ENCODE measurements at places on chromosomes 3 and 15.

DNA sequence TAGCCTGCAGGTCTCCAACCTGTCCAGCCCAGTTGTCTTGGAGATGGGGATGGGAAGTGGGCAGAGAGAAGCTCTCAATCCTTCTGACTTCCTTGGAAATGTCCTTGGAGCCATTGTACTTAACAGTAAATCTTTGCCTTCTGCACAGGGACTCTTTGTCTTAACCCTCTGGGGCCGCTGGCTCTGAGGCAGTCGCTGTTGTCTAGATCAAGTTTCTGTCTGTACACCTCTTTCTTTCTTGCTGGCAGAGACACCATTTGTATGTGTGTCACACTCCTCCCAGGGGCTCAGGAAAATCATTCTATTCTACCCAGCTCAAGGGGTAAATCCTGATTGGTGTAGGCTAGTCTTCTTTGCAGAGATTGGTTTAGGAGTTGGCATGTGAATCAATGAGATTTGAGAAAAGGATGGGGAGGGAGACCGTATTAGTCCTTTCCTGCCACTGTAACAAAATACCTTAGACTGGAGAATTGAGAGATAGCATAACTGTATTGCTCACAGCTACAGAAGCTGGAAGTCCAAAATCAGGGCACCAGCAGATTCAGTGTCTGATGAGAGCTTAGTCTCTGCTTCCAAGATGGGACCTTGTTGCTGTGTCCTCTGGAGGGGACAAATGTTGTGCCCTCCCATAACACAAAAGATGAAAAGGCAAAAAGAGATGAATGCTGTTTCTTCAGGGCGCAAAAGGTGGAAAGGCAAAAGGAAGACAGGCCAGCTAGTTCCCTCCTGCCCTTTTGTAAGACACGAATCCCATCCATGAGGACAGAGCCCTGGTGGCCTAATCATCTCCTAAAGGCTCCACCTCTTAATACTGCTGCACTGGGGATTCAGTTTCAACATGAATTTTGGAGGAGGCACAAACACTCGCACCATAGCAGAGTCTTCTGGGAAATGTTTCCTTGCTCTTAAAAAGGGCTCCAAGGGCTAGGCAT lies 66.3 kb downstream of the PPCDC start:
- DNase-seq = no peak

- DNase-seq = no peak
Observed at GRCh38 chr3:13671482-13672233, 122.7 kb downstream of the FBLN2 start.

DNA sequence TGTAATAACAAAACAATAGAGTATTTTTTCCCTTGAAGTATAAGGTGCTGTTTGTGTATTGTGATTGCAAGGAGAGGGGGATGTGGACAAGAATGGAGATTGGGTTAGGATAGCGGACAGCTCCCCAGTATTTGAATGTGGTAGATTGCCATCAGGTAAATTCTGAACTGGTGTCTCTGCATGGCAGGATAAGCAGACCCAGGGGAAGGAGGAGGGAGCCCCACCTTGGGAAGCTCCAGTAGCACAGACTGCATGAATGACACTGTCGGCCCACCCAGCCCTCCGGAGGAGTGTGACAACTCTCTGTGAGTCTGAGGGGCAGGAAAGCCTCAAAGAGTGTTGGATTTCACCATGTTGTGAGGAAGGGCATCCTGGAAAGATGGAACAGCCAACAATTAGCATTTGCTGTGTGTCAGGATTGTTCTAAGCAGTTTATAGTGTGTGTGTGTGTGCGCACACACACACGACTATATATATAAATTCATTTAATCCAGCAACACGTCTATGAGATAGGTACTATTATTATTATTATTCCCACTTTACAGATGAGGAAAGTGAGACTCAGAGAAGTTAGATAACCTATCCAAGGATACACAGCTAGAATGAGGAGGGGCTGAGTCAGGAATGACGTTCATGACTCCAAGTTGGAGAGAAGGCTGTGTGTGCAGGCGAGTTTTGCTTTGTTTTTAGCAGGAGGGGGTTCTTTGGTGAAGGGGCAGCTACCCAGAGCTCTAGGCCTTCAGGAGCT lies 63.4 kb upstream of the LCTL start:
- no peak for DNase-seq

DNA sequence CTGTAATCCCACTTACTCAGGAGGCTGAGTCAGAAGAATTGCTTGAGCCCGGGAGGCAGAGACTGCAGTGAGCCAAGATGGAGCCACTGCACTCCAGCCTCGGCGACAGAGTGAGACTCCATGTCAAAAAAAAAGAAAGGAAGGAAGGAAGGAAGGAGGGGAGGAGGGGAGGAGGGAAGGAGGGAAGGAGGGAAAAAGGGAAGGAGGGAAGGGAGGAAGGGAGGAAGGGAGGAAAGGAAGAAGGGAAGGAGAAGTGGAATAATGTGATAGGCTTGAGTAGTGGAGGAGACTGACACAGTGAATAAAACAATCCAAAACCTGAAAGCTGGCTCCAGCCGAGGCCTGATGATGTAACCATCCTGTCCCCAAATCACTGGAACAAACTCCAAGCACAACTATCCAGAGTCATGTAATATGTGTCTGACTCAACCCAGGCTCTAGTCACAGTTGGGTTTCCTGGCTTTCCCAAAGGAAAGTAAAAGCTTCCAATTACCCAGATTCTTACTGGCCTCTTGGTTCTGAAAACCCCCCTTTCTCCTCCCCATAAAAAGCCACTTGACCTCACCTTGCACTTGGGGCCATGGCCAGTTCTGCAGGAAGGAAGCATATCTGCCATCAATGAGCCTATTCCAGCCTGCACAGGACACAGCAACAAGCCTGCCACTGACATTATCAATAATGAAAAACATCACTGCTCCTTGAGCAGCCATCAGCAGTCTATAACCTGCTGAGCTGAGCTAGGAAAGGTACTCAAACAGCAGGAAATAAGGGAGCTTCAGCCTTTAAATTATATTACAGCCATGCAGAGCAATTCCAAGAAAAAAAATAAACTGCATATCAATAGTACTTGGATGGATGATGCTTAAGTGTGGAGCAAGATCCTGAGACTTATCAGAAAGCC lies 48.3 kb downstream of the MB21D2 start:
- DNase-seq = no peak

DNA sequence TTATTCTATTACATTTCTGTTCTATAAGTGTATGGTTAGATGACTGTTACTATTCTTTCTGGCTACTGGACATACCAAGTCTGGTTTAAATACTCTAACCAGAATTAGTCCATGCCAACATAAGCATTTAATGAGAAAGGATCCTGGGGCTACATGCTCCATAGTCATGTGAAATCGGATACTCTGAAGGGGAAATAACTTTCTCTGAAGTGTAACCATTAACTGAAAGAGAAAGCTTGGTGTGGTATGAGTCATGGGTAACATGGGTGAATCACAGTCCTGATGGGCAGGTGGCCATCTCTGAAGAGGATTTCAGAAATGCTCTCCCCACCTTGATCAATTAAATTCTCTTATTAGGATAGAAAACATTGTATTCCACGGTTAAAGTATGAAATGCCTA lies 69.4 kb downstream of the FHIT start:
- DNase-seq = no peak

DNA sequence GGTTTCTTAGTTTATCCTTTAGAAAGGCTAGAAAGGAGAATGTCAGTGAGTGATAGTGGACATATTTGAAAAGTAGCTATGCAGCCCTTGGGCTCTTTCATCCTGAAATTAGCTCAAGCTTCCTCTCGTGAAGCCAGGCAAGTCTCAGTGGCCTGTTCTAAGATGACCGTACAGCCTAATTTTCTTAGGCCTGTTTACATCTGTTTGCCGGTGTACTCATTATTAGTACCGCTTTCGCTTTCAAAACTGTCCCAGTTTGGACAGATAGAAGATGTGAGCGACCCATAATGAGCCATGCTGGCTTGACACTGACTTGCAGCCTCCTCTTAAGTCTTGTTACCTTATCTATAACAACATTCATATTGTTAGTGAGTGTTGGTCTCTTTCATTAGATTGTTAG lies 5.7 kb upstream of the ARL14 start:
- DNase-seq = no peak

GRCh38 chr3:182971637-182972036 lies 8.7 kb downstream of the DCUN1D1 start:
- no peak for DNase-seq

DNA sequence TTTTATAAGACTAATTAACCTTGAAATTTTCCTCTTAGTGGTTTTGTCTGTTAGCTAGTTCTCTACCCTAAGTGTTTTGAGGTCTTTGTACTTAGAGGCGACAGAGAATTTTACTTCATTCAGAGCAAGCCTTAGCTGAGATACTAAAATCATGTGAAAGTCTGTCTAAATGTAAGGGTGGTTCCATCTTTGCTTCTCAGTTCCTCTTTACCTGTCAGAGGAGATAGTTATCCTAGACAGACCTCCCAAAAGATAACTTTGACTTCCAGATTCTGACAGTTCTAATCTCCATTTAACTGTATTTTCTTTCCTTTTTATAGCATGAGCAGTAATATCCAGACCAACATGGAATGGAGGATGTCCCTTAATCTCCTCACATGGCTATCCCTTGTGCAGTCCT lies 34.7 kb downstream of the RNF111 start:
- no peak for DNase-seq

GRCh38 chr3:172716476-172716875 lies 5.6 kb upstream of the NCEH1 start:
- DNase-seq = no peak

- DNase-seq = no peak
Observed at GRCh38 chr3:167750272-167750971, 14.9 kb downstream of the SERPINI1 start.

DNA sequence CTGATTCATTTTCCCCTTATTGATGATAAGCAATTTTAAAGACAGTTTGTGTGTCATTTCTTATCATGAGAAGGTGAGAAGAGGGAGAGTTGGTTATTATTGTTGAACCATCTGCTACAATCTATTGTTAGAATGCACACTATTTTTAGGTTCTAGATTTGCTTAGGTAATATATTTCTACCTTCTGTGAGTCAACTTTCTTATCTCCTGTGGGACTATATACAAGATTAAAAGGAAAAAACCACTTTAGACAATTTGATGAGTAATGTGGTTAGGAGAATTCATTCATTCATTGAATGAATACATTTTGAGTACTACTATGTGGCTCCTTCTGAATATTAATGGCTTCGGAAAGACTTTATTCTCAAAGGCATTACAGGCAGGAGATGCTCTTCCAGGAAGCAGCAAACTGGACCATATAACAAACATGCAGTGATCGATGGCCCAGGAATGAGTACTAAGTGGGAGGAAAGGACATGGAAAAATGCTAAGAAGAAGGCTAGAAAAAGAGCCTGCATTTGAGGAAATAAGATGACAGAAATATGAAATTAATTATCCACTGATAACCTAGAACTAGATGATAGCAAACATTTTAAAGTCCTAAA lies 22.4 kb downstream of the SPTSSB start:
- DNase-seq = no peak

DNA sequence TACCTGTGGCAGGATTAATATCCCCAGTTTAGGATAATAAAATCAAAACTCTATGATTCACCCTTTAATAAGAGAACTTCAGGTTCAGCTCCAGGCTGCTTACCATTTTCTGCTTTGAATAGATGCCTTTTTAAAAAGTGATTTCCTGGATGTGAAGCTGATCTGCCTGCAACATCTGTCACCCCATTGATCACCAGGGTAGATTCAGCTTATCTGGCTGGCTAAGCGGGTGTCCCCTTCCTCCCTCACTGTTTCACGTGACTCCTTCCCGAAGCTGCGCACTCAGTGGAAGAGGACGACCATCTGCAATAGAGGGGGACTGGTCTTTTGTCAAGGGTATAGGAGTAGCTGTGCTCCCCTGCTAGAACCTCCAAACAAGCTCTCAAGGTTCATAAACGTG lies 128.1 kb downstream of the IL1RAP start:
- DNase-seq = no peak

- DNase-seq = no peak
Observed at GRCh38 chr3:73403444-73403843, 221.3 kb downstream of the PDZRN3 start.

DNA sequence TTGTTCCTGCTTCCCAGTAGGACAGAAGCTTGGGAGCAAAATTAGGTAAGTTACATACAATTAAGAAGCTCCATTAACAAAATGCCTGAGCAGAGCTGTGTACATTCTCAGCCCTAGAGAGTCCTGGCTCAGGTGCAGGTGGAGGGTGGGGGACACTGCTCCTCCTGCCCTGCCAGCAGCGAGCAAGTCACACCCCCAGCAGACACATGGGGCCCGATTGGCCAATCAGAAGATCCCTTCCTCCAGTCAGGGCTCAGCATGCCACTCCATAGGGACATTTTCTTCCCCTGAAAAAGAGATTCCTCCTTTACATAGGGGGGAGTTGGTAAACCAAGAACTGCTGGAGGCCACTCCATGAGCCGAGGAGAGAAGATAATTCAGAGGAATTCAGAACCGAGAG lies 62.1 kb downstream of the PLXNA1 start:
- DNase-seq = no peak

- no peak for DNase-seq
Observed at GRCh38 chr15:67746022-67746421, 79.3 kb upstream of the SKOR1 start.

GRCh38 chr3:30026851-30027250 lies 579.5 kb upstream of the TGFBR2 start:
- no peak for DNase-seq

DNA sequence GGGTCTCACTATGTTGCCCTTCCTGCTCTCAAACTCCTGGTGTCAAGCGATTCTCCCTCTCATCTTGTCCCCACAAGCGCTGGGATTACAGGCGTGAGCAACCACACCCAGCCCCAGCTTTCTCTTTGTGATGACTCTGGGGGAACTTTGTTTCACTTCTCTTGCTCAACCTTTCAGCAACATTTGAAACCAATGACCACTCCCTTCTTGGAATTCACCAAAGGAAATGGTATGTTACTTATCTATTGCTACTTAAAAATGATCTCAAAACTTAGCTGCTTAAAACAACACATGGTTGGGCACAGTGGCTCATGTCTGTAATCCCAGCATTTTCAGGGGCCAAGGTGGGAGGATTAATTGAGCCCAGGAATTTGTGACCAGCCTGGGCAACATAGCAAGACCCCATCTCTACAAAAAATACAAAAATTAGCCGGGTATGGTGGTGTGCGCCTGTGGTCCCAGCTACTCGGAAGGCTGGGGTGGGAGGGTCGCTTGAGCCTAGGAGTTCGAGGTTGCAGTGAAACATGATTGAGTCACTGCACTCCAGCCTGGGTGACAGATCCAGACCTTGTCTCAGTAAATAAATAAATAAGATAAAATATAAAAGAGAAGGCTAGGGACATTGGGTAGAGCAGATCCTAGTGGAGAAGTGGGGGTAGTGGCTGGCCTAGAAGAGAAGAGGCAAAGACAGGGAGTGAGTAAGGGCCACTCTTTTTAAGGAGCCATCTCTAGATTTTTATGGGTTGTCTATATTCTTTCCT lies 10.3 kb upstream of the COPG1 start:
- no peak for DNase-seq

- no peak for DNase-seq
Observed at GRCh38 chr3:66989860-66990696, 8.0 kb upstream of the KBTBD8 start.

- DNase-seq = no peak
Observed at GRCh38 chr3:147159141-147159540, 247.2 kb downstream of the ZIC4 start.

GRCh38 chr3:69439643-69440270 lies 53.9 kb upstream of the FRMD4B start:
- no peak for DNase-seq

GRCh38 chr3:66302288-66302687 lies 81.5 kb downstream of the SLC25A26 start:
- no peak for DNase-seq

GRCh38 chr15:57792724-57793449 lies 86.4 kb downstream of the POLR2M start:
- no peak for DNase-seq

GRCh38 chr3:115626006-115626409 lies 2.7 kb downstream of the GAP43 start:
- DNase-seq = no peak
